ENCODE measurements at places on chromosomes 1 and 21. TPM values are rescaled to one million over a fixed set of nuclear protein-coding genes. Genes with fewer than 3 reads are reported as not detected.

DNA sequence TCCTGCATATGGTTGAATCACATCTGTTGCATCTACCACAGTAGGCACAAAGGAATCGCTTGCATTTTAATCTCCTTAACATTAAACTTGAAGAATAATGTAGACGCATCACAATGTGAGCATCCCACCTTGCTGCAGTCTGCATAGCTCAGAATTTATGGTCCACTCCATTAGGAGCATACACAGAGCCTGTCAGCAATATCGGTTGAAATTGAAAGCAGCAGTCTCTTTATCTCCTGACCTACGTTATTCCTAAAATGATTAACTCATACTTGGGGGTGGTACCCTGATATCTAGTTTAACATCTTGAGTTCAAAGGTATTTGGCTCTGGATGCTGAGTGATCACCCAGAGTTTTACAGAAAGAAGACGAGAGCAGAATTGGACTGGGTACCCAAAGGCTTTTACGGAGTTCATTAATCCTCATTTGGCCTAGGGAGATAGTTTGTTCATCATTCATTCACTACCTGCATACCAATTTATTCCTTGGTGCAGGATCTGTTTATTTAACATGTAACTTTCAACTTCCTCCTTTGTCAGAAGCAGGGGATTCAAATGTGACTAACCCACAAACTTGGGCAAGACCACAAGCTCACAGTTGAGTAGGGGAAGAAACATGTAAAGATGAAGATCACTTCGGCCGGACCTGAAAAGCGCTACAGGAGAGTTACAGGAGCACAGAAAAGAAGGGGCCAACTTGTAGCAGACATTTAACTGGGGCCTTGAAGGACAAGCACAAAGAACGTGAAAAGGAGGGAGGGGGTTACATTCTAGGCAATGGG, 187.9 kb downstream of the DAB1 start:
- no peak for DNase-seq

DNA sequence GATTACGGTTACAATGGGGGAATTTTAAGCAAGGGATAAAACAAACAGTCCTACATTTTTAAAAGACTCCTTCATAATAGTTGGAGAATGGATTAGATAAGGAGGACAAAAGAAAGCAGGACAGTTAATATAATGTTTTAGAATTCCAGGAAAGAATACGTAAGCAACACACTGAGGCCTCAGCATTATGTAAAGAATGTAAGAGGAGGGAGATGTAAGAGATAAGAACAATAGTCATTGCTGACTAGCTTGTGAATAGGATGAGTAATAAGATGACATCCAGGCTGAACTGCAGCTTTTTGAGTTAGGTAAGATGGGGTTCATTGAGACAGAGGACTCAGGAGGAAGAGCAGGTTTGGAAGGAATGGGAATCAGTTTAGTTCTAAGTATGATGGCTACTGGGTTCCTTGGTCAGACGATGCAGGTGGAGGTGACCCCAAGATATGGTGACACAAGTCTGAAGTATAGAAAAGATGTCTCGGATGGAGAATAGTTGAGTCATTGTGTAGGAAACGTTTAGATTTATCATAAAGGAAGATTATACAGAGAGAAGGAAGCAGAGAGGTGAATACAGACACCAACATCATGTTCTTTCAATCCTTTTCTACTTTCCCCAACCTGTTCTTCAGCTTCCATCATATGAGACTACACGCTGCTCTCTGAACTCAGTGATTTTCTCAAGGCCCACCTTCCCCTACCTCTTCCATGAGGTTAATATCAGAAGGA, 372.8 kb downstream of the PTBP2 start:
- DNase-seq, result no peak

- DNase-seq, result no peak
These were observed 202.0 kb downstream of the AJAP1 start for GRCh38 chr1:4856396-4856795.

- DNase-seq, result no peak
These were observed 2.5 kb upstream of the STUM start for GRCh38 chr1:226545836-226546596.

DNA sequence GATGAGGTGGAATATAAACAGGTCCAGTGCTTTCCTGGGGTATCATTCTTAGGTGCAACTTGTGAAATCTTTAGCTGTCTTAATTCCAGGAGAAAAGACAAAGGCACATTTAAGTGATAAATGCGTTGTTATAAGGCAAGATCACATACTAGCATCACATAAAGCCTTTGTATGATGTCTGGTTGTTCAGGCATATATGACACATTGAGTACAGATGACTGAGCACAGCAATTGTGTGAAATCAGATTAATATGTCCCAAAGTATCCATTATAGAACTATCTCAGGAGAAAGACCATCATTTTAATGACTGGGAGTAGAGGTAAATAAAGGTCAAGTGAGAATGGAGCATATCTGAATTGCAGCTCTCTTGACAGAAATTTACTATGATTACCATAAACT, 205.1 kb downstream of the PTGER3 start:
- no peak for DNase-seq

DNA sequence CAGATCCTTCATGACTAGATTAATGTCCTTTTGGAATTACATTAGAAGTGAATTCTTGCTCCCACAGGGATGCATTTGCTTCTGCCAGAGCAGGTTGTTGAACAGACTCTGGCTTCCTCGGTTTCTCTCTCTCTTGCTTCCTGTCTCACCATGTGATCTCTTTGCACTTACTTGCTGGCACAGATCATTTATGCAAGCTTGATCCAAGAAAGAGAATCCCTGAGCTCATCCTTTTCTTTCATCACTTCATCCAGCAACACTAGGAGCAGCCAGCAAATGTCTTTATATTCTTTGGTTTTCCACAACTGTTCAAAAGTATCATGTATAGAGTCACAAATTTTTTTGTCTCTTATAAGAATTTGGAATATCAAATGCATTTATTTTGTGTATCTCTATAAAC, 313.5 kb downstream of the ZNF326 start:
- DNase-seq, result no peak

- DNase-seq, result peak; percentile 77
These were observed 5.0 kb downstream of the HAPLN2 start for GRCh38 chr1:156623946-156624813.

DNA sequence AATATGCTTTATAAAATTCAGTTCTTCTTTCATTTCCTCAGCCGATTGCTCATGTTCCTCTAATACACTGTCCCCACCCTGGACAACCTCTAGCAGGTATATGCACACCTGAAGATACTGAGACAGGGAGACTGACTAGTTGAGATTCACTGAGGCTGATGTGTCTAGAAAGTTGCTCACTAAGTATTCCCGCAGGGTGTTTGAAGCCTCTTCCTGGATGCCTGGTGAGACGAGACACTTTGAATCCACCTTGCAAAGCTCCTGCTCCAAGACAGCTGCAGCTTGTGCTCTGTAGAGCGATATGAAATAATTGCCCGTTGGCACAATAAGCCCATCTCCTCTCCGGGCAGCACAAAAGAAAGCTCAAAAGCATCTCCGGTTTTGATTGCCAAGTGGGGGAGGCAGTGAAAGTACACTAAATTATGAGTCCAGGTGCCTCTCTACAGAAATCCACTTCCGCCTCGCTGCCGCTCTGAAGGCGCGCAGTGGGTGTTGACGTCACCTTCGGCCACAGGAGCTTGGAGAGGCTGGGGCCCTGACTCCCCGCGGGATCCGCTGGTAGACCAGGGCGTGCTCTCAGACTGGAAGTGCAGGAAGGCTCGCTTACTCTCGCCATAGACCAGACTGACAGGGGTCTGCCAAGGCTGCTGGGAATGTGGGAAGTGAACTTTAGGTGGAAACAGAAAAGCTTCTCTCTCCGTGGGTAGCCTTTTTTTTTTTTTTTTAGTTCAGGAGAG, 46.3 kb downstream of the GPA33 start:
- DNase-seq, result peak; percentile 70

DNA sequence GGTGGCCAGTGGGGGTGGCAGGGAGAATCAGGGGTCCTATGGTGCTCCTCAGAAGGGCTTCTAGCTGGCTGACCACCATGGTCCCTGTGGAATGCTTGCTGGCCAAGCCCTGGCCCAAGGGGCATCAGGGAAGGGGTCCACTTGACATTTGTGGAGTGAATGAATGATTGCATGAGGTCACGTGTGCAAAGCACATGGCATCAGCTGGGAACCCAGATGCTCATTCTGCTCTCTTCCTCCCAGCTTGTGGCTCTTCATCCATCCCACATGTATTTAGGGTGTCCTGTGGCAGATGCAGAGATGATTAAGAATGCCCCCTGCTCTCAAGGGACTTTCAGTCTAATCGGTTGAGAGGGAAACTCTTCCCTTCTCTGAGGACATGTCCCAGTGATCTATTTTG, 27.1 kb upstream of the PADI4 start:
- no peak for DNase-seq

- DNase-seq, result no peak
These were observed 16.8 kb downstream of the TNFSF4 start for GRCh38 chr1:173190101-173190936.

GRCh38 chr1:44628962-44629756, 45.1 kb downstream of the TMEM53 start:
- DNase-seq, result no peak

- DNase-seq, result no peak
These were observed 35.4 kb downstream of the WNT2B start for GRCh38 chr1:112544011-112544688.

The KCNH1 gene
- polyA plus RNA-seq, result not detected

The UBE2U gene
- not detected for polyA plus RNA-seq

The KDF1 gene
- 1.0 TPM for polyA plus RNA-seq

The KRTAP10-12 gene
- polyA plus RNA-seq, result not detected

The PGM1 gene
- polyA plus RNA-seq, result not detected

The GUCA2A gene
- not detected for polyA plus RNA-seq
